ENCODE measurements at places on chromosomes 1 and 21.

- no peak for DNase-seq
Measured at GRCh38 chr1:15592285-15592684, 7.4 kb upstream of the AGMAT start.

- DNase-seq, result no peak
Measured at GRCh38 chr1:197904126-197904787, 1.8 kb downstream of the C1orf53 start.

DNA sequence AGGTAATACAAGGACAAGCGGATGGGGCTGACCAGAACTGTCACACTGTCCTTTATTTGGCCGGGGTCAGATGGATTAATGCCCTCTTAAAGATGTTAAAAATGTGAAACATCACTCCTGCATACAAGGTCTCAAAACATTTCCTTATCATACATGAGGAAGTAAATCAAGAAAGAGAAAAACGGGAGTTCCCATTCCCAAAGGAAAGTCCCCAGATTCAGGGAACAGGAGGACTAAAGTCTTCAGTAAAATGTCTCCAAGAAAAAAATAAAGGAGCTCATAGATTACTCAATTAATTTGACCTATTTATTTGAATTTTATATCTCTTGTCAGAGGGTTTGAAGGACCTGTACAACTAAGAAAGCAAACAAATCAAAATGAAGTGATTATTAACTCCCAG lies 13.4 kb upstream of the HSD11B1 start:
- no peak for DNase-seq

DNA sequence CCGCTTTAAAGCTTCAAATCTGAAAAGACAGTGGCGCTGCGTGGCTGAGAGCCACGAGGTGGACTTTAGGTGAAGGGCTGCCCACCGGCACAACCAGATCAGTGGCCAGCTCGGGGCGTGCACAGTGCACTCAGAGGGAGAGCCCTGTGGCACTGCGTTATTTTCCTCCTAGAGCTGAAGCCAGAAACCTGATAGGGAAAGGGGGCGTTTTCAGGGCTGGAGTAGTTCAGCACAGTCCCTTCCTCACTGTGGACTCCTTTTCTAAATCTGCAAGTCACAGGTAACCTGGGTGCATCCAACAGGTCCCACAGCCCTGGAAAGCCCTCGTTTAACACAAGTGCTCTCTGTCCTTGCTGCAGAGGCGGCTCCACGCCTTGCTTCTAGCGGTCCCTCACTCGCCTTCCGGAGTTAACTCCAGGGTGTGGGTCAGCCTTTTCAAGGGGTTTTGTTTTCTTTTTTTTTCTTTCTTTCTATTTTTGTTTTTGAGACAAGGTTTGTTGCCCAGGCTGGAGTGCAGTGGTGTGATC lies 81.2 kb downstream of the GALNT2 start:
- DNase-seq, result no peak

- DNase-seq, result no peak
Measured at GRCh38 chr1:26981146-26981846, 12.2 kb upstream of the TRNP1 start.

DNA sequence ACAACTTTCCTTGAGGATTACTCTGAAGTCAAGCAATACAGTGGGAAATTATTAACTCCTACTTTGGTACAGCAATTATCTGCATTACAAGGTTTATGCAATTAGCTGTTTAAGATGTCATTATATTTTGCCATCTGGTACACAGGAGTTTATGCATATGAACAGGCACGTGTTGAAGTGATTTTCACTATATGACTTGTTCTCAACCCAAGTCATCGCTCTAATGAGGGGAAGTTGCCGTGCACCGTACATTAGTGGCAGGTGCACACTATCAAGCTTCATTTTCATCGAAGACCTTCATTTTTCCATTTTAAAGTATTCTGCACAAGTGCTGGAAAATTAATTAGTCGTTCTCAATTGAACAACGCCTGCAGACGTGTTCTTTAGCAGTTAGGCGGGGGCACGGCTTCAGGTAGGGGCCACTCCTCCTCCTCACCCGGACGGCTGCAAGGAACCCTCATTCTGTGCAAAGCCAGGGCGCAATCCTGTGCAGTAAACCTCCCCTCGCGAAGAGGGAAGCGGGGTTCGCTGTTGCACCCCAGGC lies 39.8 kb upstream of the NFIA start:
- no peak for DNase-seq

DNA sequence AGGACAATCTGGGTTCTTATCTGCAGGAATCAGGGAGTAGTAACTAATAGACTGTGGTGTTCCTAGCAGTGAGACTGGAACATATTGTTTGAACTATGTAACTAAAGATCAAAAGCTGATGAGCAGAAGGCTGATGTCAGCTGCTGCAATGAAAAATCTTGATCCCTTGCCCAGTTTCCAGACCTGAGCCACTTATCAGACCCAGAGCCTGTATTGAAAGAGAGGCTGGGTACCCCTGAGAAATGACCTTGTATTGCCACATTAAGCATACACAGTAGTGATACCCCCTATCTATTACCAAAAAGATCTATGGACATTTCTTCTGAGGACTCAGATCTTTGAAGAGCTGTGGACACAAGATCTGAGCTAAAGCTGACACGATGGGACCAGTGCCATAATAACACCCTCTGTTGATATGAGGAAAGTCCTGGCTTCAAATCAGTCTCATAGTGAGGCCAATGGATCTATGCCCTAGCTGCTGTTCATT lies 178.0 kb upstream of the GALNT2 start:
- DNase-seq, result no peak

- DNase-seq, result no peak
Measured at GRCh38 chr1:66502086-66502485, 31.9 kb upstream of the SGIP1 start.

- no peak for DNase-seq
Measured at GRCh38 chr1:28517649-28517999, 11.8 kb downstream of the RCC1 start.

DNA sequence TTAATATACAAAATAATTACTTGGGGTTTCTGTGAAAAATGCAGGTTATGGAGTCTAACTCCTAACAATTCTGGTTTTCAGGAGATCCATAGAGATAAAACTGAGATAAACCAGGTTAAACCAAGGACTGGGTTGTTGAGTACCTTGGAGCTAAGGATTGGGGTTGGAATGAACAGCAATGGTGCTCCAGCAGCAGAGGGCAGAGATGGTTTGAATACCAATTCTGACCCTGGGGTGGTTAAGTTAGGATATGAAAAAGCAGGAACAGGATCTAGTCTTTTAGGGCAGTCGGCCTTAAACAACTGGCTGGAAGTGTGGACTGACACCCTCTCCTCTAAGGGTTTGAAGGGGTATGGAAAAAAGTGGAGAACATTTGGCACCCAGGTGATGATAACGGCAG lies 53.0 kb downstream of the UROD start:
- no peak for DNase-seq

GRCh38 chr1:198902655-198903054 lies 263.8 kb downstream of the PTPRC start:
- no peak for DNase-seq
